AG09309 (cell line): ENCODE measurements at places on chromosomes 12 and 14.

DNA sequence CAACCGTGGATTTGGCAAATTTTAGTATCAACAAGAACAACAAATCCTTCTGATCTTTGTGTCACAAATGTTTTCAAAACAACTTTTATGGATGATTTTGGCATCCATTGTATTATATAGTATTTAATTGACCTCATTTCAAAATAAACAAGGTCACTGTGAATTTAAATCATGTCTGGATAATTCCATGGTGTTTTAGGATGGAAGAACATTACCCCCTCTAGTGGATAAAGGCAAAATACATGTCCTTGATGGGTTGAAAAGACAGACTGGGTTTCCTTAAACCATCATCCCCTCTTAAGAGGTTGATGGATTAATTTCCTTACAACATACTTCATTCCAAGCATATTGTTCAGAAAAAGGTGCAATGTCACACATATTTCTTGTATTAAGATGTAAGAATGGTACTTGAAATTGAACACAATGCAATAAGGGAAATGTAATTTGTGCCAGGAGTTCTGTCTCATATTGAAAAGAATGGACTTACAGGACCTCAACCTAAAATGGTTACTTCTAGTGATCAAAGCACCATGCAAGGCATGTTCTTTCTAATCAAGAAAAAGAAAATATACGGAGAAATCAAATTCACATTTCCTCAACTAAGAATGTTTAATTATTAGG lies 352.0 kb downstream of the BCAT1 start:
- DNase-seq, result no peak

DNA sequence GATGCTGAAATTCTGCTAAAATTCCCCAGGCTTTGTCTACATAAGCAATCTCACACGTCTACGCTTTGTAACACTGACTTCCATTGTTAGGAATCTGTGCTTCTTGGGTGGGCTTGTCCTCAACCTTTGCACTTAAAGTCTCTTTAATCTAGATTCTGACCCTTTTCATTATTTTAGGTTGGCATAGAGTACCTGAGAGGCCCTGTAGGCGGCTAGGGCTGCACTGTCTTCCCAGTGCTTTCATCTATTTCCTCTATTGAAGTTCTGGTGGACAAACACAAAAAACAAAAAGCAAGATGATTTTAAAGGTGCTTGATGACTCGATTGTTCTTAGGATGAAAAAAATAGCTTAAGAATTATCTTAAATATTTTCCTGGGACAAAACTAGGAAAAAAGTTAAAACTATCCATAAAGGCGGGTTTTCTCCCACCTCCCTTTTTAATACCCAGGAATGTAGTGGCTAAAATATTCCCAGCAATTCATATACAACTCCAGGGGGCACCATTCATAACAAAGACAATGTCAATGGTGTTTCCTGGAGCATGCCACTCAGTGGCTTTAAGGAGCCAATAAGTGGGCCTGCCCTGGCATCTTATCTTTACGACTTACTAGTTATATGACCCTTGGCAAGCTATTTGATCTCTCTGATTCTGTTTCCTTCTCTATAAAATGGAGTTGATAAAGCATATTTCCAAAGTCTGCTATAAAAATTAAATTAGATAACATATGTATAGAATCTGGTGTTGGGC lies 197.5 kb downstream of the STXBP6 start:
- no peak for DNase-seq

GRCh38 chr12:47717046-47717442 lies 8.2 kb downstream of the ENDOU start:
- no peak for DNase-seq

DNA sequence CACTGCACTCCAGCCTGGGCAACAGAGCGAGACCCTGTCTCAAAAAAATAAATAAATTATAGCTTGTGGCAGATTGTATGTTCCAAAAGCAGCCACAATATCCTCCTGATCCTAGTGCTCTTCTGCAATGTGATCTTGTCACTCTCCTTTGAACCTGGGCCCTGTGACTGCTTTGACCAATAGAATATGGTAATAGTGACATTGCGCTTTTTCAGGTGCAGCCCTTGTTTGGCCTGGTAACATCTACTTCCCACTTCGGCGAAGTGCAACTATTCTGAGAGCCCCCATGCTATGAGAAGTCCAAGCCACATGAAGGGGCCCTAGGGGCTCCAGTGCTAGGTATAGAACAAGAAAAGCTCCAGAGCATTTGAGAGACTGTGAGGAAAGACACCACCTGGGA lies 31.1 kb upstream of the DENND5B start:
- no peak for DNase-seq

GRCh38 chr12:104604995-104605675 lies 148.4 kb downstream of the CHST11 start:
- no peak for DNase-seq

GRCh38 chr14:24078146-24078545 lies 6.8 kb downstream of the CPNE6 start:
- no peak for DNase-seq

- no peak for DNase-seq
Observed at GRCh38 chr14:62076825-62077605, 314.8 kb downstream of the SNAPC1 start.

GRCh38 chr12:28578833-28579252 lies 388.6 kb downstream of the CCDC91 start:
- no peak for DNase-seq

- DNase-seq, result no peak
Observed at GRCh38 chr12:83378186-83378727, 691.6 kb downstream of the TMTC2 start.

DNA sequence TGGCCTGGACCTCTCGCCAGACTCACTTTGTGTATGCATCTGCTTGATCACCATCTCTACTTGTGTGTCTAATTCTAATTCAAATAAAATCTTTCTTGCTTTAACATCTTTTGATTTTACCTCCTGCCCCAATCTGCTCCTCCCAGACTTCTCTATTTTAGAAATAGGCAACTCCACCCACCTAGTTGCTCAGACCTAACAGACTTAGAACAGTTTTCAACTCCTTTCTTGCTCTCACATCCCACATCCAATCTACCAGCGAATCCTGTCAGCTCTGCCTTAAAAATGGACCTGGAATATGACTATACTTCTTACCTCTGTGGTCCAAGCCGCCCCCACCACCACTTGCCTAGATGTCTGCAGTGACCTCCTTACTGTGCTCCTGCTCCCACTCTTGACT lies 18.7 kb downstream of the NRXN3 start:
- DNase-seq, result no peak

DNA sequence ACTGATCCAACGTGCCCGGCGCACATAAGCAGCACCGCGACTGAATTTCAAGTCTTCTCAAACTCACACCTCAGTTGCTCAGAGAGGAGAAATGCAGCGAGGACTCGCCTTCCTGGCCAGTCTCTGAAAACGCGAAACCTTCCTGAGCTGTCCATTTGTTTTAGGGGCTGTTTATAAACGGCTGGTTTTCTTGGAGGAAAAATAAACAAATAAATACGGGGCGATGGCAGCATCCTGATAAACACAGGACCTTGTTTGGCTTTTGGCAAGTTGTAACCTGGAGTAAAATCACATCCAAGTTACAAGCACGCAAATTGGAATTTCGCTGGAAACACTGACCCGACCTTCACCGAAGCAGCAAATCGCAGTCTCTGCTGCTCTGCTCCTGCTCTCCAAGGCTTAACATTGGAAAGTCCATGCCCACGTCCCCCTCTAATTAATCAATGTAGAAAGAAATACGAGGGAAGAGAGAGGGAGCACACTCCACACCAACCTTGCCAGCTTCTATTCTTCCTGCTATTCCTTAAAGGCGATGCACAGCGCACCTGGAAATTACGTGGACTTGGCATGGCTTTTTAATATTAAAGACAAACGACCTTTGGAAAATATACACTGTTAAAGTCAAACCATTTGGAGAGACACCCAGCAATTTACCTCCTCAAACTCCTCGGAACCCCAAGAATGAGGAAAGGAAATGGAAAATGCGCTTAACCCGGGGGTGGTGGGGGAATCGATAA lies 248.8 kb downstream of the APAF1 start:
- no peak for DNase-seq

DNA sequence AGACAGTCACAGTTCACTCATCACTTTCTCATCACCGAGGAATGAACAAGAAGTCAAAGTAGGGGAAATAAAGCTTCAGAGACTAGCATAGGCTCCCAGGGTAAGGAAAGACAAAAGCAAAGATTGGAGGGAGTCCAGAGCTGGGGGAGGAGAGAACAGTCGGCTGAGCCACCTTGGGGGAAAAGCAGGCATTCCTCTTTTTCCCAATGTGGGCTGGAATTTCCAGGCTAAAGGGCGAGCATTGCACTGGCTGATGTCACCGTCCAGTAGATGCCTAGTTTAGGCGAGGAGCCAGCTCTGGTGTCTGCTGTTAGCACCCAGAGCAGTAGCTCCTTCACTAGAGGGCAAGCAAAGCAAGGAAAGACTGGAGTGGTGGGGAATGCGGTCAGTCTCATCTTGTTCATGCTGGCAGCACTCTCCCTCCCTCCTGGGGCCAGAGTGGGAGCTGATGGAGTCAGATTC lies 8.5 kb upstream of the KRT75 start:
- peak; percentile 59 for DNase-seq

DNA sequence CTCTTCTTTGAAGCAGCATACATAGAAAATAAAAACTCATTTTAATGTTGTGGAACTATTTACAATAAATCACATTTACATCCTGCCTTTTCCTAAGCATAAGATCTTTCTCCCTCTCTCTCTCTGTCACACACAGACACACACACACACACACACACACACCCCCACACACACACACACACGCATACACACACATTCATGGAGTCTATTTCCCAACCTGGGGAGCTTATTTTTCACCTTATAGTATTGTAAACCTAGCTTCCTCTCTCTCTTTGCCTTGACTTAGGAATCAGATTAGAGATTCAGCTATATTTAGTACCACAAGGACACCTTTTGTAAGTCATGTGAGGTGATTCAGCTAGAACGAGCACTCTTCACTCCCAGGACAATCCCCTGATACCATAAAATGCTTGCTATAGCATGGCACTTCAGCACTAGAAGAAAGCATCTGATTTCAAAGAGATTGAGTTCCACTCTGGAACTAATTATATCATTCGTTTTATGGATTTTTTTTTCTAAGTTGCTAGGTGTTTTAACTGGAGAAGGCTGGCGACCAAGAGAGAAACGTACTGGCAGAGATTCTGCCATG lies 23.6 kb downstream of the TMEM30B start:
- no peak for DNase-seq

- DNase-seq, result no peak
Observed at GRCh38 chr14:72716476-72716875, 177.4 kb downstream of the DPF3 start.

DNA sequence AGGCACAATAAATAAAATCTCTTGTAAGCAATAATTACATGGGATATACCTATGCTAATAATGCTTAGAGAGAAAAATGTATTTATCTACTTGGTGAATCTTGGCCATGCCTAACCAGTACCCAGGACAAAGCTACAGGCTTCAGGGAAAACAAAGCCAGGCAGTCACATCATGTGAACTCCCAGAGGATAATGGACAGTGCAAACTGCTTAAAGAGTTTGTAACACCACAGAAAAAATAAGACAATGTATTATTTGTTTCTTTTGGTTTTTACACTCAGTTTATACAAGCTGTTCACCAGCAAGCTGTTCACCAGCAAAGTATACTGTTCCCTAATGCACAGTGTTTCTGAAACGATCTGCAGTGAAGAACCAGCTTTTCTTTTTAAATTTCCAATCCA lies 38.0 kb downstream of the DICER1 start:
- DNase-seq, result no peak

- DNase-seq, result no peak
Observed at GRCh38 chr12:86188226-86188625, 68.0 kb downstream of the MGAT4C start.

- no peak for DNase-seq
Observed at GRCh38 chr12:27176765-27177164, 67.3 kb upstream of the STK38L start.

GRCh38 chr14:60648934-60649874 lies at the start of gene SIX1:
TSS of gene SIX1 (minus strand) at chr14:60649477. CDS start at chr14:60649189, 288 bp downstream.
- peak; percentile 72 for DNase-seq

DNA sequence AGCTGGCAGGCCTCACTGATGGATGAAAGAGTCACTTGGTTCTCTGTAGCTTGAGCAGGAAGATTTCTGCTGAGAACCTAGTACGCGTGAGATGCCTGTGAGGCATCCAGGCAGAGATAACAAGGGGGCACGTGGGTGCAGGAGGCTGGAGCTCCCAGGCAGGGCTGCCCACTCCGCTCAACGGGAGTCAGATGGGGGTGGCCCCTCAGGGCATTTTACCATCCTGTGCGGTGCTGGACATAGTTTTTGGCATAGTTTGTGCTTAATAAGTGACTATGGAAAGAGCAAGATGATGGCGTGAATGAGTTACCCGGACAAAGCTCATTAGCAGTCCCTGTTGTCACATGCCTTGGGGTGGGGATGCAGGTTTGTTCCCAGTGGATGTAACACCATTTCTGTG lies 182.8 kb downstream of the TSPAN9 start:
- no peak for DNase-seq

DNA sequence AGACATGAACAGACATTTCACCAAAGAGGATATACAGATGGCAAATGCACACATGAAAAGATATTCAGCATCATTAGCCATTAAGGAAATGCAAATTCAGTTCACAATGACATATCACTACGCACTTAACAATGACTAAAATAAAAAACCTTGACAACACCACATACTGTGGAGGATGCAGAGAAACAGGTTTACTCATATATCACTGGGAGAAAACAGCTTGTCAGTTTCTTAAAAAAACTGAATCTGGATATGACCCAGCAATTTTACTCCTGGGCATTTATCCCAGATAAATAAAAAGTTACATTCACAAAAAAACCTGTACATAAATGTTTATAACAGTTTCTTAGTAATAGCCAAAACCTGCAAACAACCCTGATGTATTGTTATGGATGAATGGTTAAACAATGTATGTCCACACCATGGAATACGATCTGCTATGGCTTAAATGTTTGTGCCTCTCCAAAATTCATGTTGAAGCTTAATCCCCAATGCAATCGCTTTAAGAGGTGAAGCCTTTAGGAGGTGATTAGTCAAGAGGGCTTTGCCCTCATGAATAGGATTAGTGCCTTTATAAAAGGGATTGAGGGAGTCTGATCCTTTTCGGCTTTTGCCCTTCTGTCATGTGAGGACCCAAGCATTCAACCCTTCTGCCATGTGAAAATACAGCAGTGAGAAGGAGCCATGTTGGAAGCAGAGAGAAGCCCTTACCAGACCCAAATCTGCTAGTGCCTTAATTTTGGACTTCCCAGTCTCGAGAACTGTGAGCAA lies 36.0 kb upstream of the PPP4R3A start:
- DNase-seq, result no peak

- no peak for DNase-seq
Observed at GRCh38 chr12:127260531-127260930, 1006.4 kb upstream of the TMEM132C start.

DNA sequence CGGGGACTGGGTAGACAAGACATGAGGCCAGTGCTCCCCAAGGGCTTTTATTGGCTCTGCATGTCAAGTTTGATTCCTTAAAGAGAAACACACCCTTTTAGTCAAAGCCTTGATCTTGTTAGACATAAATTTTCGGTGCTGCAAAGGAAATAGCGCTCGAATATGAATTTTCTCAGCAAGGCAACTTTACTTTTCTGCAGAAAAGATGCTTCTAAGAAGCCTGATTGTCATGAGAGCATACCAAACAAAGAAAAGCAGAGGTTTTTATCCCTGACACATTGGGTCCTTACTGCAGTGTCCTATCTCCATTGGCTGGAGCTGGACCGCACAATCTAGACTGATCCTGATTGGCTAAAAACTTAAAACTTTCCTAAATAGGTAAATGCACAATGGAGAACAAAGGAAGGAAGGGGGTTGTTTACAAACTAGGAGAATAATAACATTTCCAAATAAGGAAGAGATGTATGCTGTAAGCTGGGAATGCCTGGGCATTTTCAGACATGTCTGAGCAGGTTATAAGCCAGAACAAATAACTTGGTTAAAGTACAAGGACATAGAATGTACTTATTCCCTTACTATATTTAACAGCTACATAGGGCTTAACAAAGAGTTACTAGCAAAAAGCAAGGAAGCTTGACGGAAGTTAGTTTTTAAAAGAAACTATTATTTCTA lies 17.2 kb downstream of the TXNRD1 start:
- DNase-seq, result no peak
